ENCODE measurements at places on chromosomes 7 and 10.

DNA sequence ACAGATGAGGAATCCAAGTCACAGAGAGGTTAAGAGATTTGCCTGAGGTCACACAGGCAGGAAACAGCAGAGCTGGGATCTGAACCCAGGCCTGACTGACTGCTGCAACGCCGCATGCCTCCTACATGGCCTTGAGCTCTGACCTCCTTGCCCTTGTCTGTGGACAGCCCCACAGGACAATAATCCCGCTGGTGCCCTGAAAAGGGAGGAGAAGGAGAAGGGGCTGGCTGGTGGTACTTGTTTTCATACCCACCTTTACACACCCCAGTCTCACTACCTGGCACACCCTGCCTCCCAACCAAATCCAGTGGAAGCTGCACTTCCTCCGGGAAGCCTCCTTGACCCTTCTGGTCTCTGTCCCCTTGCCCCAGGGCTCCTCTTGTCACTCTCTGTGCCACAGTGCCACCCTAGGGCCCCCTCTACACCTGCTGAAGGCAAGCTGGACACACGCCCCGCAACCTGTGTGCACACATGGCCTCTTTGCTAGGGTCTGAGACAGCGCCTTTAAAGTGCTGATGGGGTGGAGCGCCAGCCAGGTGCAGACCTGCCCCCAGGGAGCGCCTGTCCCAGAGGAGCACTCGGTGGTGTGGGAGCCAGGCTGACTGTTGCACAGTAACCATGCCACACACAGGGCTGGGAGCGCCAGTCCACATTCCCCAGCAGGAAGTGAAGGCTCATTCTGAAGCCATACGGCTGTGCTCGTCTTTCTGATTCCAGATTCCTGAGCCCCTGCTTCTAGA lies 38.6 kb downstream of the ZCCHC24 start:
- no peak for DNase-seq

GRCh38 chr7:130887182-130887956 lies 153.4 kb upstream of the KLF14 start:
- DNase-seq = no peak

DNA sequence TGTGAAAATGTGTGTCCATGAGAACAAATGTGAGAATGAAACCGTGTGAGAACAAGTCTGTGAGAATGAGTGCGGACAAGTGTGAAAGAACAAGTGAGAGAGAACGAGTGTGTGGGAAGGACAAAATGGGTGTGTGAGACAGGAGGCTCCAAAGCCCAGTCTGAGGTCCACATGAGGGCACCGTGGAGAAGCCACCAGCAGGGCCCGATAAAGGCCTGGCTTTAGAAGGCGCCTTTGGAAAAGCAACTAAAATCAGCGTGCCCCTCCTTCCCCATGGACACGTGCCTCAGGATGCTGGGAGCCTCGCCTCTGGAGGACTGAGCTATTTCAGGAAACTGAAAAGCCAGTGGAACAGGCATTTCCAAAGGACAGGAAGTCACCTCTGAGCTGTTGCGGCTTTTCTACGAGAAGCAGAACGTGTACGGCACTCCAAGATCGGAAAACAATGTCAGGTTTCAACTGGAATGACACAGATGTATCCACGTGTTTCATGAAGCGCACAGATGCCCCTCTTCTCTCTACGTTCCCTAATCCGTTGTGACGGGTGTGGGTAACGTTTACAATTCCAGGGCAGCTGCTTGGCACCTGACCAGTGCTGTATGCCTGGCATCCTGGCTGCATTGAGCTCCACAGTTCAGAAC lies 46.4 kb downstream of the ESYT2 start:
- DNase-seq = no peak

GRCh38 chr7:36300696-36301350 lies 88.8 kb upstream of the ANLN start:
- DNase-seq = no peak

- no peak for DNase-seq
Measured at GRCh38 chr10:112986544-112987190, 36.6 kb downstream of the TCF7L2 start.

DNA sequence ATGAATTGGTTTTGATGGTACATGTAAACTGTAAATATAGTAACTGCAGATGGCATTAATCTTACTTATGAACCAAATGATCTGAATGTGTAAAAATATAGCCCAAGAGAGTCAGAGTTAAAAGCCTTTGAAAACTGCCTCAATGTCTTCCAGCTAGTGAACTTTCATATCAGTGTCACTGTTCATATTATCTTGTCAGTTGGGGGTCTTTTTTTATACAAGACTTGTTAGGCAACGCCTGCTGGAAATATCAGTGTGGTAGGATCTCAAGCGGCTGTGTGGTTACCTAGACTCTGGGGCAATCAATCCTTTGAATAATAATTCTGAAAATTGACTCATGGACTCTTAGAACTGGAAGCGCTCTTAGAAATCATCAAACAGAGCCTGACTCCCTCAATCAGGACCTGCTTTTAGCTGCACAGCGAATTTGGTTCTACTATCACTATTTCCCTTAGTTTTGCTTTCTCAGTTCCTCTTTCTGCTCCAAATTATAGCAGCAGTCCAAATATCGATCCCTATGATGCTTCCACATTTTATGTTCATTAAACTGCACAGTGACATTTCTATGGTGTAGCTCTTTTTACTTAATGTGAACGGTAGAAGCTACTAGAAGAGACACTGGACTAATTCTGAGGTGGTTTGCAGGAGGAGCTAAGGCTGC lies 100.1 kb upstream of the COL1A2 start:
- no peak for DNase-seq

GRCh38 chr10:103928784-103929183 lies 10.8 kb upstream of the STN1 start:
- no peak for DNase-seq

DNA sequence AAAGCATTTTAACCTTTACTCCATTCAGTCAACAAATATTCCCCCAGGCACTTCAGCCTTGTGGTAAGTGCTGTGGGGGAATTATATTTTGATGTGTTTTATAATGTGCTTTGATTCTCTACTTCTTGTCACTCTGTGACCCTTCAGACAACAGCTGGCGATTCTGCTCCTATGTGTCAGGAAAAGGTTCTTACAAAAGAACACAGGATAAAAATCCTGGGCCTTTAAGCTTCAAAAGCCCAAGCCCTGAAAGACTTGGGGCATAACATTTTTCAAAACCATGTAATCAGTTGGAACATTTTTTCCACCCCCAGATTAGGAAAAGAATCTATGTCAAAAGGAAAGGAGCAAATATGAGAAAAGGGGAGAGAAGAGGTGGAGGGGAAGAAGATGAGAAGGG lies 37.8 kb upstream of the LRRC17 start:
- DNase-seq = no peak

DNA sequence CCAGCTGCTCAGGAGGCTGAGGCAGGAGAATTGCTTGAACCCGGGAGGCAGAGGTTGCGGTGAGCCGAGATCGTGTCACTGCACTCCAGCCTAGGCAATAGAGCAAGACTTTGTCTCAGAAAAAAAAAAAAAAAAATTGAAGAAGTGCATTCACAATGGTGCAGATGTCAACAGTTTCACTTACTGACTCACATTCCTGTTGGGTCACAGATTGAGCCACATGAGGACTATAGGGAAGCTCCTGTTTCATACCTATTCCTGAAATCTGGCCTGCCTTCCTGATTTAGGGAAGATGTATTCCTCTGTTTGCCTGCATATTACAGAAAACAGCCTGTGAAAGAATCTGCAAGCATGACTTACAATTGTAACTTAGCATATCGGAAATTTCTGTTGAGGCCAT lies 78.2 kb downstream of the AKR1C4 start:
- DNase-seq = no peak

DNA sequence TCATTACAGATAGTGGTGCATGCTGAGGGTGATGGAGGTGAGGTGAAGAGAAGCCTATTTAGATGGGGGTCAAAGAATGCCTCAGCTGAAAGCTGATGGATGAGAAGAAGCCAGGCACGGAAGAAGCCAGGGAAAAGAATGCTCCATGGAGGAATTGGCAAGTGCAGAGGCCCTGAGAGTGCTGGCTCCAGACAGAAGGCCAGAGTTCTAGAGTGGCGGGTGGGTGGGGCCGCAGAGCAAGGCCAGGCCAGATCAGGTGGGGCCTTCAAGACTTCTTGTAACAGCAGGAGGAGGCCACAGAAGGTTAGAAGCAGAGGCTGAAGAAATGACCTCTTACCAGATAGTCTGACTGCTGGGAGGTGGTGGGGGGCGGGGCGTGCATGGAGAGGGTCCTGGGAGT lies 7.3 kb downstream of the EEPD1 start:
- DNase-seq = no peak

DNA sequence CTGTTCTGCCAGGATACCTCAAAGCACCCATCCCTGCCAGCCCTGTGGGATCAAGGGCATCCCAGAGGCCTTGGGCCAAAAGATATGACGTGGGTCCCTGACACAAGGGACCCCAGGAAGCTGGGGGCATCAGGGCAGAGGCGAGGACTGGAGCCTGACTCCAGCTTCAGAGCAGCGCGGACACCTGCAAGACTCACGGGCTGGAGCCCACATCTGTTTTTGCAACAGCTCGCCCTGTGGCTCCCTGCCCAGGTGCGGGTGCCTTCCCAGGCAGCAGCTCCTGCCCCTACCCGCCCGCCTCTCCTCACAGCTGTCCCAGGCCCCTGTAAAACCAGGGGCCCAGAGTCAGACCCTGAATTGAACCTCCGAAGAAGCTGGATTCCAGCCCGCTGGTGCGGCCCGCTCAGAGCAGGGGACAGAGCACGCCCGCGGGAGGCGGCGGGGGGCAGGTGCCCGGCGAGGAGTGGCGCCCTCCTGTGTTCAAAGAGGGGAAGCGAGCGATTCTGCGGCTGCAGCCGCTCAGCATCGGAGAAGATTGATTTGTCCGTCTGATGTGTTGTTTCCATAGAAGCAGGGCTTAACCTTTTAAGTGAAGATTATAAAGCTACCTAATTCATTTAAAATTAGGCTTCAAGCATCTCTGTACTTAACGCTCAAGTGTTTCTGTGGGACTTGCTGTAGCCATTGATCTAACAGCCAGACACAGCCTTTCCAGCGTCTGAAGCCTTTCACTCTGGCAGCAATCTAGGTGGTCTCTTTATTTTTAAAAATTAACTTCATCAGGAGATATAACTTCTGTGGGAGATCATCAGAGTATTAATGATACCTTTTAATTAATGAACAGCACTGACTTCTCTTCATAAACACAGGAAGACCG lies 88.4 kb downstream of the BEND7 start:
- peak; percentile 19 for DNase-seq

- no peak for DNase-seq
Measured at GRCh38 chr10:105468759-105469158, 827.7 kb downstream of the SORCS3 start.

DNA sequence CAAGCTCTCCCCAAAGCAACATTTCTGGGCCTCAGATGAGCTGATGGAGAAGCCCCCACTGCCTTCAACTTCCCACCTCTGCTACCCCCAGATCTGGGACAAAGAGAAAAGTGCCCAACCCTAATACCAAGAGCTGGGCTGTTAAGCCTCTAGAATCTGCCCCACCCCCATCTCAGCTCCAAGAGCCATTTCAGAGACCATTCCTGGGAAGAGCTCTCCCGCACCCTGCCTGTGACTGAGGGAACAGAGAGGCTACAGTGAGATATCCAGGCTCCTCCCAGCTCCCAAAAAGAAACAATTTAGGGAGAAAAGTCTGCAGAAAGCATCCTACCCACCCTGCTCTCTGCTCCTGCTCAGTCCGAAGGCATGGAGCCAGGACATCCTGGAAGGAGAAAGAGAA lies 2.5 kb upstream of the KCNH2 start:
- no peak for DNase-seq

DNA sequence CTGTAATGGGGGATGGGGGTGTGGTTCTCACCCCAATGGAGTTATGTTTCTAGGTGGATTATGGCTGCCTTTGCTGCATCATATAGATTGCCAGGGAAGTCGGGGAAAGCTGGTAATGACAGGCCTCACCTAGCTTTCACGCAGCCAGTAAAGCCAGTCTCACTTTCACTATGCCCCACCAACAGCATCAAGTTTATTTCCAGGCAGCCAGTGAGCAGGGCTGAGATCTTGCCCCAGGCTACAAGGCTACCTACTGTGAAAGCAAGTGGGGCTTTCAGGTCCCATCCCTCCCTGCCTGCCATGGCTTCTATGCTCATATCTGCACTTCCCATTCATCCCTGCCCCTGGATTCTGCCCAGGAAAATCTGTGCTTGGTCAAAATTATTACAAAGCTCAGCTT lies 61.7 kb upstream of the NXPH1 start:
- DNase-seq = no peak

GRCh38 chr7:23299770-23300300 lies 696 bp downstream of the MALSU1 start:
- DNase-seq = no peak

DNA sequence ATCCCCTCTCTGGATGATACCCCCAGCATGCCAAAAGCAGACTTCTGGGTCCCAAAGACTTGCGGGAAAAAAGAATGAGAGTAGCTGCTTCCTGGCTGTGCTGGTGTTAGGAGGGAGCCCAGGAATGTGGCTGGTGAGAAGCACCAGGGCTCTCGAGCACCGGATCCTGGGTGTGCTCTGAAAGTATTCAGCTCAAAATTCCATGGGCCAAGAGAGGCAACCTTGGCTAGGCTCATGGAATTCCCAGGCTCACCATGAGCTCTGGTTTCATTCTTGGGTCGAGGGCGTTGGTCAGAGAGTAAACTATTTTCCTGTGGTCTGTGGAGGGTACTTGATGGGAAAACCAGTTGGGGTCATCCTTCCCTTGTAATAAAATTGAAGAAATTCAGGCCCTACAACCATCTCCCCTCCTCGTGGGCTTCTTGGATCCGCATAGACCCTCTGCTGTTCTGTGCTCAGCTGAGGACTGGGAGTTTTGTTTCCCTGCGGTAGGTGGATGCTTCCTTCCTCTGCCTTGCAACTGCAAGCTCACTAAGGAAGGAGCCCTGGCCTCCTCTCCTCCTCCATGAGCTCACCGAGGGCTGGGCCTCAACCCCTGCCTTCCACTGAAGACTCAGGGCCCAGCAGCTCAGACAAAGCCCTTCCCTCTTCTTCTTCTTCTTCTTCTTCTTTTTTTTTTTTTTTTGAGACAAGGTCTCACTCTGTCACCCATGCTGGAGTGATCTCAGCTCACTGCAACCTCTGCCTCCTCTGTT lies 34.5 kb upstream of the AQP1 start:
- DNase-seq = no peak

GRCh38 chr7:57819491-57819981 lies 369.6 kb downstream of the ZNF716 start:
- DNase-seq = no peak

Data from T-helper 2 cell (primary cell).